ENCODE measurements at places on chromosomes 11 and 22. TPM values are rescaled to one million over a fixed set of nuclear protein-coding genes. Genes with fewer than 3 reads are reported as not detected.

SLCO2B1 gene
- not detected for total RNA-seq

C22orf31 gene
- not detected for total RNA-seq

RTL10 gene
- total RNA-seq = 21.4 TPM

SLC5A4 gene
- total RNA-seq = not detected
